ENCODE measurements at places on chromosomes 3 and 15.

GRCh38 chr3:98705694-98706093 is 57.4 kb upstream of the ST3GAL6 start:
- DNase-seq, result no peak

DNA sequence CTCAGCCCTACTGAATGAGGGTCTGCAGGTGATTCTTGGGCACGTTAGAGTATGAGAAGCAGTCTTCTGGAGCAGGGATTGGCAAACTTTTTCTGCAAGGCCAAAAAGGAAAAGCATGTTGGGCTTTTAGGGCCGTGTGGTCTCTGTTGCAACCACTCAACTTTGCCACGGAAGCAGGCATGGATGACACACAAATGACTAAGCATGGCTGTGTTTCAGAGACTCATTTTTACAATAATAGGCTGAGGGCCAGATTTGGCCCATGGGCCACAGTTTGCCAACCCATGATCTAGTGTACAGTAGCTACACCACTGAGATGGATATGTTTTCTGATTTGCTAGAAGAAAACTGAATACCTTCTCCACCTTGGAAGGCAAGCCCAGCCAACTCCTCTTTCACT is 66.1 kb upstream of the PRICKLE2 start:
- no peak for DNase-seq

DNA sequence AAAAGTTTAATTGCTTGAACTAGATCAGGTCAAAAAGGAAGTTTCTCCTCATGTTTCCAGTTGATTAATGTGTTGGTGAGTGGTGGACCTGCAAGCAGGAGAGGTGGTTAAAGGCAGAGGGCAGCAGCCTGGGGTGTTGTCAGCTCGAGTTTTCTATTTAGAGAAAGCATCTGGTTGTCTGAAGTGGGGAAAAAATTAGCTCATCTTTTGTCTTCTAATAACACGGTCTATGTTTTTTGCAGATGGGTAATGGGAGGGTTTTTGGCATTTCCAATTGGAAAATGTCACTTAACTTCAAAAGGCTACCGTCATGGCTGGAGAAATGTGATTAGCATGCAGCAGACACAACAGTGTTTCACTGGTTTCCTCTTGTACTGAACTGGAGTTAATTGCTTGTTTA is 122.6 kb downstream of the ITPR1 start:
- DNase-seq, result no peak

- DNase-seq, result no peak
These were observed 982.9 kb downstream of the TUSC7 start for GRCh38 chr3:117692416-117692995.

- no peak for DNase-seq
These were observed 57.7 kb downstream of the SUCNR1 start for GRCh38 chr3:151931171-151931570.

DNA sequence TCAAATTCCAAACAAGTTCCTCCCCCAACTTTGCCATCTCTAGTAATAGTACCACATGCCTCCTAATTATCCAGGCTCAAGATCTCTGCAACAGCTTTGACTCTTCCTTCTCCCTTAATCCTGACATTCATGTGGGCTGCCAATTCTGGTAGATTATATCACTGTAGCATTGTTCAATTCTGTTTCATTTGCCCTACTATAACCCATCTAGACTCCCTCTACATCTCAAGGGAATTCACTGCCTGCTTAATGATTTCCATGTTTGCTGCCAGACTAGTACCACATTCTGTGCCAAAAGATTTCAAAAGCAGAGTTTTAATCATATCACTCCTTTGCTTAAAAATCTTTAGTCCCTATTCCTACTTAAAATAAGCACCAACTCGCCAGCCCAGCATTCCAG is 34.6 kb upstream of the PPIB start:
- no peak for DNase-seq
